Ascending aorta (tissue), 2 donors: ENCODE measurements at places on chromosomes 16 and 17.

DNA sequence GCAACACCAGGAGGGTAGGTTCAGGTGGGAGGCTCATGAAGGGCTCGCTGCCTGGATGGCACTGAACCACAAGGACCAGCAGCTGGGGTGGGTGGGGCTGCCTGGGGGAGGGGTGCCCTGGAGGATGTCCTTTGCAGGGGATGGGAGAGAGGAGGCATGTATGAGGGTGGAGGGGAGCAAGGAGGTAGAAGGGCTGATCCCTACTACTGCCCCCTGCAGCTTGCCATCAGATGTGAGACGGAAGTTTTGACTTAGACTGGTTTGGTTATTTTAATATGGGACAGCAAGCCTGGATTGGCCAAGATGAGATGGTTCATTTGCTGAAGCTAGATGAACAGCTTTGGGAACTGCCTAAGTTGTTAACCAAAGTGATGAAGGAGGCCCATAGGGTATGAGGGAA lies 115.9 kb downstream of the SEC14L1 start:
- no peaks in the 10 kb centered on the region for H3K36me3 ChIP-seq
- H3K27ac ChIP-seq = no peak overlapping the region
- no peaks in the 10 kb centered on the region for H3K27me3 ChIP-seq
- no peak for DNase-seq
- no peak overlapping the region for H3K4me3 ChIP-seq
- H3K4me1 ChIP-seq = peaks cover 11% of the 10 kb centered on the region

DNA sequence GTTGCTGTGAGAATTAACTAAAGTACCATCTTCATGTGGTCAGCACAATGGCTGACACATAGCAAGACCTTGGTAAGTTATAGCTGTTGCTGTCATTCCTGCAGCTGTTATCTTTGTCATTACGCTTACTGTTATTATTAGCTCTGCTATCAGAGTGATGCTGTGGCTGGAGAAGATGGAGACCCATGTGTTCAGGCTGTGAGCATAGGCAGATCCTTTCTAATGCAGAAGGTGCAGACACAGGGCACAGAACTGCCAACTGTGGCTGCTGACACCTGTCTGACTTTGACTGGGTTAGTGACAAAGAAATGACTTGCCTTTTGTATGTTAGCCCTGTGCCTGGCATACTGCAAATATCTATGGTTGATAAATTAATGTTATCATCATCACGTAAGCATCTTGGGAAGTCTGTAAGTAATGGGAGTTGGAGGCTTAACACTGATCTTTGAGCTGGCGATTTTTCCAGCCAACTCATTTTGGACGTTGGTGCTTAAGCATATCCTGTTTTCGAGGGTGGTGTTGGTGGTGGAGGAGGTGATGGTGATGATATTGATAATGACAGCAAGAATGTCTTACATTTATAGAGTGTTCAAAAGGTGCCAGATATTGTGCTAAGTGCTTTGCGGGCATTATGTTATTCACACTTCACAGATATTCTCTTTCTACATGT lies 695.3 kb downstream of the WWOX start:
- H3K4me1 ChIP-seq = no peaks in the 10 kb centered on the region
- H3K4me3 ChIP-seq = no peak overlapping the region
- no peak for DNase-seq

DNA sequence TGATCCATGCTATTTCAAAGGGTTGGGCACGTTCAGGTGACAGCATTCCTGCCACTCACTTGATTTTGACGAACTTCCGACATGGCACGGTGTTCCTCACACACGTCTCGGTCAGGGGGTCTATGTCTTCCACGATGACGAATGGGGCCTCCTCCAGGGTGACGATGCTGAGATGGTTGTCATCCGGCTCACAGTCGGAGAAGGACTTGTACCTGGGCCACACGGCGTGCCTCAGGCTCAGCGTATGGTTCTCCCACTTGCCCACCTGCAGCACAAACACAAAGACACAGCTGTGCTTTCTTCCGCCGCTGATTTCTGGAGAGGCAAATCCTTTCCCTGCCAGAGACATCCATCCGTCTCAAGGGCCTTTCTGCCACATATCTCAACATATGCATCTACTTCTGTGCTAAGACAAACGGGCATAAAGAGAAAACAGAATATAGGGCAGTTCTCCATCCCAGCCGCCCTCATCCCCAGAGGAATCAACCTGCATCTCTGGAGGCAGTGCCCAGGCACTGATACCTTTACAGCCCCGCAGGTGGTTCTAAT lies 332.5 kb downstream of the GRIN2A start:
- no peaks in the 10 kb centered on the region for H3K36me3 ChIP-seq
- H3K27ac ChIP-seq = no peak overlapping the region
- H3K27me3 ChIP-seq = no peaks in the 10 kb centered on the region

GRCh38 chr16:89183975-89184676 lies 12.6 kb downstream of the CDH15 start:
- no peaks in the 10 kb centered on the region for H3K36me3 ChIP-seq
- no peak overlapping the region for H3K4me3 ChIP-seq
- H3K4me1 ChIP-seq = no peaks in the 10 kb centered on the region
- no peaks in the 10 kb centered on the region for H3K27me3 ChIP-seq
- H3K27ac ChIP-seq = no peak overlapping the region
- no peak for DNase-seq

GRCh38 chr17:45016823-45017222 lies 34.6 kb downstream of the DCAKD start:
- H3K4me1 ChIP-seq = peaks cover 17% of the 10 kb centered on the region
- H3K36me3 ChIP-seq = no peaks in the 10 kb centered on the region
- H3K27ac ChIP-seq = no peak overlapping the region
- no peak overlapping the region for H3K4me3 ChIP-seq

DNA sequence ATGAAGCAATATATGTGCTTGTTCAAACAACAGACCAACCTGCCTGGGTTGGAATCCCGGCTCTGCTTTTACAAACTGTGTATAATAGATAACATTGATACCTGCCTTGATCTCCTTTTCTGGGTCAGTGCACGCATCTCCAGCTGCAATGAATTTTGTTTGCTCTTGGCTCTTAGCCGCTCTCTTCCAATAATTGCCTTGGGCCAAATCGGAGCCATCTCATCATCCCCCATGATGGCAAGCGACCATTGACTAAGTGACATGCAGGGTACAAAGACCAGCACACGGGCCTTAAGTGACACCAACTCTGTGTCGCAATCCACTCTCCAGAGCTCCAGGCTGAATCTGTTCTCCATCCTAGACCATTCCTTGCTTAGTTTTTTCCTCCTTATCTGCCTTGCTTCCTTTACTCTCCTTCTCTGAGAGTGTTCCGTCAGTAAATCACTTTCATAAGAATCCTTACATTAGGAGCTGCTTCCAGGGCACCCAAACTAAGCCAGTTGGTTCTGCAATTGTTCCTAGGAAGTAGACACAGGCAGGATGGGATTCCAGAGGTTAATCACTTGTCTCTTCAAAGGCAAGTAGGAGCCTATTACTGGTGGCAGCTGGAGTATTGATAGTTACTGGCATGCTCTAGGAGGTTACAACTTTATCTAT lies 134.2 kb downstream of the ABCA8 start:
- no peak overlapping the region for H3K4me3 ChIP-seq
- H3K27ac ChIP-seq = no peak overlapping the region
- H3K27me3 ChIP-seq = no peaks in the 10 kb centered on the region
- DNase-seq = no peak
- H3K4me1 ChIP-seq = no peaks in the 10 kb centered on the region

- peak; percentile 47 for DNase-seq
- no peak overlapping the region for H3K27ac ChIP-seq
- no peaks in the 10 kb centered on the region for H3K4me1 ChIP-seq
- H3K36me3 ChIP-seq = no peaks in the 10 kb centered on the region
- H3K4me3 ChIP-seq = no peak overlapping the region
- no peaks in the 10 kb centered on the region for H3K27me3 ChIP-seq
Measured at GRCh38 chr16:57603115-57604024, 25.1 kb upstream of the ADGRG1 start.

DNA sequence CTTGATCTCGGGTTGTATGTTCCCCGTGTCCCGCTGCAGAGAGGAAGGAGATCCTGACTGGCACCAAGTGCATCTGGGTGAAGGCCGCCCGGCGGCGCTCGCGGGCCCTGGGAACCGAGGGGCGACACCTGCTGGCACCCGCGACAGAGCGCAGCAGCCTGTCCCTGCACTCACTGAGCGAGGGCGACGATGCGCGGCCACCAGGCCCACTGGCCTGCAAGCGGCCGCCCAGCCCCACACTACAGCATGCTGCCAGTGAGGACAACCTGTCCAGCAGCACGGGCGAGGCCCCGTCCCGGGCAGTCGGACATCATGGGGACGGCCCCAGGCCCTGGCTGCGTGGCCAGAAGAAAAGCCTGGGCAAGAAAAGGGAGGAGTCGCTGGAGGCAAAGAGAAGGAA lies 7.5 kb downstream of the BTBD17 start:
- H3K4me3 ChIP-seq = no peak overlapping the region
- H3K27ac ChIP-seq = no peak overlapping the region
- no peaks in the 10 kb centered on the region for H3K4me1 ChIP-seq
- DNase-seq = no peak
- H3K27me3 ChIP-seq = peaks cover 4% of the 10 kb centered on the region

DNA sequence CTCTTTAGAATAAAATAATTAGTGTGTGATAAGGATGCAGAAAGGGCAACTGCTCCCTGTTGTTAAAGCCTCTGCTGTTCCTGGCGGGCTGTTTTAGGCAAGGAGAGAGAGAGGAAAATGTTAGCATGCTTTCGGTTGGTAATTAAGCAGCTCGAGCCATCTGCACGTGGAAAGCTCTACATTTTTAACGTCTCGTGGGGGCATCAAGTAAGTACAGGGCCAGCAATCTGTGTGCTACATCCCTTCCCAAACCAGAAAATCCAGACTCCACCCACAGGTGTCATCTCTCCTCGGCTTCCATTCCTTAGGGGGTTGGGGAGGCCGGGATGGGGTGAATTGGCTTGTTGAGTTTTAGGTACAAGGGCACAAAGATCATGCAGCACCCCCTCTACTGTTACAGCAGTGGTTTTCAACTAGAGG lies 62.4 kb upstream of the MARCHF10 start:
- no peak for DNase-seq
- H3K4me3 ChIP-seq = no peak overlapping the region

- H3K27ac ChIP-seq = no peak overlapping the region
- no peaks in the 10 kb centered on the region for H3K36me3 ChIP-seq
- DNase-seq = no peak
- H3K4me3 ChIP-seq = no peak overlapping the region
Measured at GRCh38 chr17:70206361-70207010, 37.2 kb downstream of the KCNJ2 start.

GRCh38 chr17:11086646-11087340 lies 154.2 kb upstream of the SHISA6 start:
- H3K27me3 ChIP-seq = no peaks in the 10 kb centered on the region
- no peak for DNase-seq
- H3K4me3 ChIP-seq = no peak overlapping the region
- no peak overlapping the region for H3K27ac ChIP-seq
- no peaks in the 10 kb centered on the region for H3K36me3 ChIP-seq

GRCh38 chr16:35795361-35796029 lies 2336.1 kb downstream of the TP53TG3F start:
- H3K36me3 ChIP-seq = no peaks in the 10 kb centered on the region
- no peak overlapping the region for H3K27ac ChIP-seq
- H3K27me3 ChIP-seq = no peaks in the 10 kb centered on the region
- no peak overlapping the region for H3K4me3 ChIP-seq

- H3K4me1 ChIP-seq = peaks cover 10% of the 10 kb centered on the region
- no peak for DNase-seq
- H3K27me3 ChIP-seq = no peaks in the 10 kb centered on the region
- no peaks in the 10 kb centered on the region for H3K36me3 ChIP-seq
- H3K27ac ChIP-seq = no peak overlapping the region
Measured at GRCh38 chr16:67111951-67112444, 2.3 kb downstream of the PHAF1 start.

- no peak for DNase-seq
- no peaks in the 10 kb centered on the region for H3K27me3 ChIP-seq
- no peaks in the 10 kb centered on the region for H3K4me1 ChIP-seq
- H3K27ac ChIP-seq = no peak overlapping the region
Measured at GRCh38 chr17:36623281-36623680, 21.9 kb downstream of the MRM1 start.

DNA sequence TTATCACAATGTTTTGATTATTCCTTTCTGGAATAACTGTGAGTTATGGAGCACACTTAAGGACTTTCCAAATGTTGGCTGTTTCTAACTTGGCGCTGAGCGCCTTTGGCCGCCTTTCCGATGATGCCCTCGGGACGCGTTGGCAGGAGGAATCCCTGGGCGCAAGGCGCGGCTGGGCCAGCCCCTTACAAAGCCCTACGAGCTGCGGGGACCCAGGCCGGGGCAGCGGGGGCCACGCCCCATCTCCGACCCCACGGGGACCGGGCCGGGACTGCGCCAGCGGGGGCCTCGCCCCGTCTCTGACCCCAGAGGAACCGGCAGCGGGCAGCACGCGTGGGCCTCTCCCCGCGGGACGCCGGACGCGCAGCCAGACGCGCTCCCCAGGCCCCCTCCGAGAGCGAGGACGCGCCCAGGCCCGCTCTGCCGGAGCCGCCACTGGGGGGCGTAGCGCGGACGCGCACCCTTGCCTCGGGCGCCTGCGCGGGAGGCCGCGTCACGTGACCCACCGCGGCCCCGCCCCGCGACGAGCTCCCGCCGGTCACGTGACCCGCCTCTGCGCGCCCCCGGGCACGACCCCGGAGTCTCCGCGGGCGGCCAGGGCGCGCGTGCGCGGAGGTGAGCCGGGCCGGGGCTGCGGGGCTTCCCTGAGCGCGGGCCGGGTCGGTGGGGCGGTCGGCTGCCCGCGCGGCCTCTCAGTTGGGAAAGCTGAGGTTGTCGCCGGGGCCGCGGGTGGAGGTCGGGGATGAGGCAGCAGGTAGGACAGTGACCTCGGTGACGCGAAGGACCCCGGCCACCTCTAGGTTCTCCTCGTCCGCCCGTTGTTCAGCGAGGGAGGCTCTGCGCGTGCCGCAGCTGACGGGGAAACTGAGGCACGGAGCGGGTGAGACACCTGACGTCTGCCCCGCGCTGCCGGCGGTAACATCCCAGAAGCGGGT lies at the start of gene GAA:
GAA (plus strand) TSS at position 571 of the 935 bp plus-strand sequence. CDS start 3,006 bp downstream, outside the sequence.
- H3K27ac ChIP-seq = peak within 1 kb of the TSS; percentile 81
- no peaks in the 10 kb centered on the region for H3K27me3 ChIP-seq
- DNase-seq = peak; percentile 24
- H3K36me3 ChIP-seq = no peaks in the 10 kb centered on the region
- H3K4me3 ChIP-seq = peak within 1 kb of the TSS; percentile 98

GRCh38 chr16:2942045-2942444 lies 22.0 kb upstream of the KREMEN2 start:
- H3K27ac ChIP-seq = no peak overlapping the region
- peaks cover 48% of the 10 kb centered on the region for H3K36me3 ChIP-seq
- no peaks in the 10 kb centered on the region for H3K4me1 ChIP-seq
- H3K27me3 ChIP-seq = no peaks in the 10 kb centered on the region
- no peak overlapping the region for H3K4me3 ChIP-seq
